GM19239 (cell line): ENCODE measurements at places on chromosomes 5 and 9.

- DNase-seq = no peak
These were observed 145.3 kb upstream of the FST start for GRCh38 chr5:53335115-53335514.

- DNase-seq = no peak
These were observed 65.3 kb upstream of the PPP1R26 start for GRCh38 chr9:135414293-135414692.

- peak; percentile 50 for DNase-seq
These were observed 247.1 kb upstream of the ANKRD55 start for GRCh38 chr5:56480078-56480704.

DNA sequence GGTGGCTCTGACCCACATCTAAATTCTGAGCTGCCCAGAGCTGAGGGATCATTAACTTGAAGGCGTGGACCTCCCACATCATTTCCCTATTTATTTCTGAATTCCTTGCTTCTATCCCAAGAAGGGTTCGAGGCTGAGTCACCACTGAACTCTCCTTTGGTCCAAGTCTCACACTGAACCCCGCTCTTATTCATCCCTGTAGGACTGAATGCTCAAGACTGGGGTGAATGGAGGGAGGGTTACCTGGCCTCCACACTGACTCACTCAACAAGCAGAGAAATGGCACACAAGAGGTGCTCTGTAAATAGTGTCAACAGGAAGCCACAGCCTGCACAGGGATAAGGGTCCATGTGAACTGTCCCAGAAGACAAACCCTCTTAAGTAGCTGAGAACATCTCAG is 79.1 kb upstream of the FSTL4 start:
- DNase-seq = no peak

- no peak for DNase-seq
These were observed 108.9 kb upstream of the PPP1R26 start for GRCh38 chr9:135370411-135371375.

DNA sequence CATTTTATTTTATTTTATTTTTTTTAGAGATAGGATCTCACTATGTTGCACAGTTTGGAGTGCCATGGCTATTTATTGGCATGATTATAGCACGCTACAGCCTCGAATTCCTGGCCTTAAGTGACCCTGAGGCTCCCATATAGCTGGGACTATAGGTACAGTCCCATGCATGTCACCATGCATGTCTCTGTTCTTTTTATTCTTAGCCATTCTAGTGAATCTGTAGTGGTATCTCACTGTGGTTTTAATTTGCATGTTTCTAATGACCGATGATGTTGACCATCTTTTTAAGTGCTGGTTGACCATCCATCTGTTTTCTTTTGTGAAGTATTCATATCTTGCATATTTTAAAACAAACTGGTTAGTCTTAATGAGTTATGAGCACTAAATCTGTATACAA is 76.1 kb downstream of the SLC44A1 start:
- DNase-seq = no peak

- DNase-seq = peak; percentile 91
These were observed 24.1 kb upstream of the WNK2 start for GRCh38 chr9:93159601-93160471.

DNA sequence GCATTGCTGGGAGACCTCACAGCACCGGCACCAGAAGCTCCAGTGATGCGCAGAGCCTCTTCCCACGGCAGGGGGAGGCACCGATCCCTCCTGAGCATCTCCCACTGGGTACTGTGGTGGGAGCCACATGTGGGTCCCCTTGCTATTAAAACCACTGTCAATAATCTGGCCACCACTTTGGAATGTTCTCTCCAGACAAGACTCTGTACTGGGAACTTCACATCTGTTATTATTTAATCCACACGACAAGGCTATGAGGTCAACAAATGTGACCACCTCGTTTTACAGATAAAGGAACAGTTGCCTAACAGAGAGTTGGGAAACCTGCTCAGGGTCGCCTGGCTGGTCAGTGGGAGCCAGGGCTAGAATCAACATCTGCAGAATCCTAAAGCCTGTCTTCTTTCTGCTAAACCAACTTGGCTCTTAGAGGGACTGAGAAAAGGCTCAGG is 72.7 kb downstream of the EPB41L4B start:
- DNase-seq = no peak

DNA sequence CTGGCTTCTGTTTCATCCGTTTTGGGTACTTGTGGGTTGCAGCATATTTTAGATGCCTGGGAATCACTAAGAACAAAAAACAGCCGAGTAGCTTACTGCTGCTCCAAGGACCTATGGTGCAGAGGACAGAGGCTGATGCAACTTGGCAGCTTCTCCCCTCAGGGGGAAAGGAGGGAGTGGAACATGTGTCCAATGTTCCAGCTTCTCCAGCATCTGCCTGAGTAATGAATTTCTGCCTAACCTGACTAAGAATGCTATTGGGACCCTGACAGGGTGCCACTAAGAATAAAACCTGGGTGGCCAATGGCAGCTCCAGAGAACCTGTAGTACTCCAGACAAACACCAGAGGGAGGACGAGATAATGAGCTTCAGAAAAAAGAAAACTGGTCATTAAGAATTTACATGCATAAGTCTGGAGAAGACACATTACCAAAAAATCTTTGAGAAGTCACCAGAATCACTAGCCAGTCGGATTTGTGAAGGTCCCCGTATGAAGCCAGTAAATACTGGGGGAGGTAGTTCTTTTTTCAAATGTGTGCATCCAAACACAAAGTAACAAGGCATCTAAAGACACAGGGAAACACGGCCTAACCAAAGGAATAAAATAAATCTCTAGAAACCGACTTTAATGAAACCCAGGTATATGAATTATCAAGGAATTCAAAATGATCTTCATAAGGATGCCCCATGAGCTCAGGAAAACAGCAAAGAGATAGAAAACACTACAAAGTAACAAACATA is 293.5 kb downstream of the HINT1 start:
- peak; percentile 9 for DNase-seq

DNA sequence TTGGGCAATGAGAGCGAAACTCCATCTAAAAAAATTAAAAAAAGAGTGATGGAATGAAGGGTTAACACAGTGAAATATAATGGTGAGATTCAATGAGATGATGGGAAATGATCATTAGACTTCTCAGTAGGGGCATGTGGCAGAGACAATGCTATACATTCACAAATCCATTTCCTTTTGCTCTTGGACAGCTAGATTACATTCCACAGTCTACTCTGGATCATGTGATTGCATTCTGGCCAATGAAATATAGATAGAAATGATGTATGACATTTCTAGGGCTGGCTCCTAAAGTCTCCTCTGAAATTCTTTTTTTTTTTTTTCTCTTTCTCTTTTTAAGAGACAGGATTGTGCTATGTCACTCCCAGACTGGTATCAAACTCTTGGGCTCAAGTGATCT is 3.8 kb upstream of the GALT start:
- no peak for DNase-seq

DNA sequence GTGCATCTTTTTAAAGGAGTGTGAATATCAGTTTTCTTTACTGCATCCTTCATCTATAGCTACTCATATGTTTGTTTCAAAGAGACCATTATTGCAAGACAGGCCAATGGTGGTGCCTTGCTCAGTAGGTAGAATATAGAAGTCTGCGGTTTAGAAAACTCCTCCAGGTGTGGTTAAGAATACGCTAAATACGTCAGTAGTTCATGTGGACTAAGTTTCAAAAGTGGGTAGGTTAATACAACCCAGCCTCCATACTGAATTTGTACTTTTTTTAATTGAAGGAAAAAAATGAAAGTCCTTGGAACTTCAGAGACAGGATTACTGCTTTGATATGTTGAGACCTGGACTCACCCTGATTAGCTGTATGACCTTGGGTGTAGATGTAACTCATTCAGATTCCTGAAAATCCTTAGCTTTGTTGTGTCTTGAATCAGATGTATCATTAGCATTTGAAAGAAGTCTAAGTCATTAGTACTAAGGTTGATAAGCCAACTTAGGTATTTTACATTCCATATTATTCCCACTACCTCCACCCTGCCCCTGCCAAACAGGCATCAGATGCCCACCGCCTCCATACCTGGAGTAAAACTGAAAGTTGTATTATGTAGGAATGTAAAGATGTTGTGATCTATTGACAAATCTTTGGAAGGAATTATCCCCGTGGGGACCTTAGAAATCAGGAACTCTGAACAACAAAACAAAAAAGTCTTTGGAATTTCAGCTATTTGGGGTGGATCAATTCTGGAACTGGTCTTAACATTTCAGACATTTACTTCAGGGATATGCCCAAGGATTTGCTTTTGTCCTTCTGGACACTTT is 6.1 kb downstream of the BASP1 start:
- DNase-seq = no peak

DNA sequence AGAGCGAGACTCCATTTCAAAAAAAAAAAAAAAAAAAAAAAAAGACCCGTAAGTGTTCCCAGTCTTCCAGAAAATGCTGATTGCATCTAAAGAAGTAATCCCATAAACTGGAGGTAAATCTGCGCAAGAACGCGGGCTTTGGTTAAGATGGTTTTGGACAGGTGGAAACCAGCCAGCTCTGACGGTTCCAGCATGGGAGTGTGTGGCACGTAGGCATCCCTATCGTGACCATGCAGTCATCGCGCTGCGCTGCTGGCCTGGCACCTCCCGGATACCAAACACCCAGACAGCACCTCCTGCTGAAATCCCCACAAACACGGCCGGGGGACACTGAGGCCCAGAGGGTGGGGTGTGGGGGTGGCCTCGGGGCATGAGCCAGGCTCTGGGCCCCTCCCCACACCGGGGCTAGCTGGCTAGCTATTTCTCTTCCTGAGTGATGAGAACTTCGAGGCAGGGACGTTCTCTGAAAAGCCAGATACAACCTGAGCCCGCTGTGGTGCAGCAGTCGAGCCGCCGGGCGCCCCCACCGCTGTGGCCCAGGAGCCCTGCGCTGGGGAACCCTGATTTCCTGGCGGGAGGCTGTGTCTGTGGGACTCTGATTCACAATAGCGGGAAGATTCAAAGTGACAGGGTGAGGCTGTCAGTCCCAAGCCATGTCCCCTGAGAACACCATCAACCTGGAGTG is 32.2 kb upstream of the NOTCH1 start:
- no peak for DNase-seq

- no peak for DNase-seq
These were observed 165.1 kb downstream of the PAPPA start for GRCh38 chr9:116318468-116319374.

DNA sequence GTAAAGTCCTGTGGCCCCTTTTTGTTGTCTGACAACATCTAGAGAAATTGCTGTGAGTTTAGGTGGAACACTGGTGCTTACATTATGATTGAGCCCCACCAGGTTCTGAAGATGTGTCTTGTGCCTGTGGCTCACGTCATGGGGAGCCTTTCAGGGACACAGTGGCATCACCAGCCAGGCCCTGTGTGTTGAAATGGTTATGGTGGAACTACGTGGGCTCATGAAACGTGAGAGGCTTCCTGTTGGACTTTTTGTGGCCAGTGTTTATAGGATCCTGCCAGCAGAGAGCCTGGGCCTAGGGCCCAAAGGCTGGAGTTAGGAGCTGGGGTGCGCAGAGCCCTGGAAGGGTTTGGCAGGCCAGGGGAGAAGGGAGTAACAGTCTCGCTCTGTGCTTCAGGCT is 46.8 kb downstream of the TENT4A start:
- no peak for DNase-seq

- no peak for DNase-seq
These were observed 498.6 kb downstream of the CAAP1 start for GRCh38 chr9:26394025-26394424.

DNA sequence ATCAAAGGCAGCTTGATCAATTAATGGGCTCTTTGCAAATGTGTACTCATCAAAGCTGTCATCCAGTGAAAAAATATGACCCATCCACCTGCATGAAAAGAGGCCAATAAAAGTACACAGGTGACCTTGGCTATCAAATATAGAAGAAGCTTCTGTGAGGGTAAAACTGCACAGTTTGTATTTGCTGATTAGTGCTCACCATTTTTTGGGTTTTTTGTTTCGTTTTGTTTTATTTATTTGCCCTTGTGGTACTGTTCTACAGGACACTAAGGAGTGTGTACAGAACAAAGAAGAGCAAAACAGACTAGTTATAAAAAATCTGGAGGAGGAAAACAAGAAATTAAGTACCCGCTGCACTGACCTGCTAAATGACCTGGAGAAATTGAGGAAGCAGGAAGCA is 101.3 kb downstream of the CNTLN start:
- no peak for DNase-seq

DNA sequence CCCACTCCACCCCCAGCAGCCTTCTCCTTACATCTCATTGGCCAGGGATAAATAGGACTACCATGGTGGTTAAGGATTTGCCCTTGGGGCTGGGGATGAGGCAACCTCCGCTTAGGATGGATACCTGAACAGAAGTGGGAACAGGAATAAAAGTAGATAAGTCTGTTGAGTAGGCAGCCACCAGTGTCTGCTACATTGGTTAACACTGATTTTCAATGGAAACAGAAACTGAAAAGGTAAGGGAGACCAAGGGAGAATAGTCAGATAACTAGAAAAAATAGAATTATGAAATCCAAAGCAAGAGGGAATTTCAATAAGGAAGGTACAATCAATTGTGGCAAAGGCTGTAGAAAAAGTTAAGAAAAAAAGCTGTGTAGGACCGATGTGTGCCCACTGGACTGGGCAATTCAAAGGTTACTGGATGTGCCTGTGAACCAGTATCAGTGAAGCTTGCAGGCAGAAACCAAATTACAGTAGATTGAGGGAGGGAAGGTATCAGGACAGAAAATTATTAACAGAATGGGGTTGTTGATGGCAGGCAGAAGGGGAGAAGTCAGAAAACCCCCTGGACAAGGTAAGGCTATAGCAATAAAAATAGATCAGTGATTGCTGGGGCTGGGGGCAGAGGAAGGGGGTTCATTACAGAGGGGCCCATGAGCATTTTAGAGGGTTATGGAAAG is 48.7 kb downstream of the DNAJC21 start:
- DNase-seq = peak; percentile 36

GRCh38 chr5:103617913-103618312 is 55.3 kb upstream of the NUDT12 start:
- DNase-seq = no peak

DNA sequence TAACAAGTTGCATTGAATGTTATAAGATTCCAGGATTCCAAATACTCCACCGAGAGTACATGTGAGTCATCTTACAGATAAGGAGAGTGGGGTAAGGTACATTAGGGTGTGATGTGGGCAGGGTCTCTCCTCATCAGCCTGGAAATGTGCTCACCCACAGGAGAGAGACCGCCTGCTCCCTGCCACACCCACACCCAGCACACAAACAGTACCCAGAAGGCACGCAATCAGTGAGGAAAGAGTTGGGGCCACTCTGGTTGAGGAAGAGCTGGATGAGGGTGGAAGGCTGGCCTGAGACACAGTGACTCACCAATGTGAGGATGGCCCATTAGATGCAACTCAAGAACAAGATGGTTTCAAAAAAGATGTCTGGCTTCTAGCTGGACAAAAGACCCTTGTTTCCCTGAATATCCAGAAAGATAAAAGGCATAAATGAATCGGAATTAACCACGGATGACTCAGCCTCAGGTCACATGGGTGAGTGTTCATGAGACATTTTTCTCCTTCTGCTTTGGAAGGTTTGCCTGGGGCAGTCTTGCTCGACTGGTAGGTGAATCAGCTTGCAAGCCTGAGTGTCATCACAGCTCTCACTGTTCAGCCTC is 51.1 kb upstream of the LHFPL2 start:
- no peak for DNase-seq

GRCh38 chr5:156396063-156396829 is 69.3 kb downstream of the SGCD start:
- no peak for DNase-seq
